ENCODE measurements at places on chromosomes 16 and 17. TPM values are rescaled to one million over a fixed set of nuclear protein-coding genes. Genes with fewer than 3 reads are reported as not detected.

- DNase-seq, result peak; percentile 35
Measured at GRCh38 chr17:77354670-77355455, 214.1 kb downstream of the SEC14L1 start.

- no peak for DNase-seq
Measured at GRCh38 chr17:81696218-81696941, 6.8 kb upstream of the MRPL12 start.

- no peak for DNase-seq
Measured at GRCh38 chr17:39781031-39781860, 43.5 kb downstream of the GRB7 start.

The SCGB1C2 gene
- total RNA-seq, result not detected

GRCh38 chr17:60167065-60167741, 17.4 kb downstream of the CA4 start:
- DNase-seq, result peak; percentile 49

DNA sequence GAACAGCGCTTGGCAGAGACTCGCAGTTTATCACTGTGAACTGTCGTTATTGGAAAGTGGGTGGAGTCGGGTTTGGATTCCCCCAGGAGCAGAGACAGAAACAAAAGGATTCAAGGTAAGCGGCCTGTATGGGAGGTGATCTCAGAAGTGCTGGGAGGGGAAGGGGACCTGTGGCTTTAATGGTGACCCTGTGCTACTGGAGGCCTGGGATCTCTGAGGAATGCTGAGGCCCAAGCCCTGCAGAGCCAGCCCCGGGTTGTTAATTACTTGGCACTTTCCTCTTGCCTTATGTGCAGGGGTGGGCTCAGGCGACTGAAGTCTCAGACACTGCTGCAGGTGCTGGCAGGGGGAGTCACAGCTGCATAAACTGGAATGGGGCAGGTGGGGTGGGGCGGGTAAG, 27.4 kb downstream of the IRF8 start:
- no peak for DNase-seq

The TMC7 gene
- total RNA-seq, result not detected

GRCh38 chr17:21756856-21757619, 64.7 kb downstream of the KCNJ18 start:
- DNase-seq, result no peak

GRCh38 chr17:29911641-29912177, 18.3 kb downstream of the SSH2 start:
- no peak for DNase-seq

DNA sequence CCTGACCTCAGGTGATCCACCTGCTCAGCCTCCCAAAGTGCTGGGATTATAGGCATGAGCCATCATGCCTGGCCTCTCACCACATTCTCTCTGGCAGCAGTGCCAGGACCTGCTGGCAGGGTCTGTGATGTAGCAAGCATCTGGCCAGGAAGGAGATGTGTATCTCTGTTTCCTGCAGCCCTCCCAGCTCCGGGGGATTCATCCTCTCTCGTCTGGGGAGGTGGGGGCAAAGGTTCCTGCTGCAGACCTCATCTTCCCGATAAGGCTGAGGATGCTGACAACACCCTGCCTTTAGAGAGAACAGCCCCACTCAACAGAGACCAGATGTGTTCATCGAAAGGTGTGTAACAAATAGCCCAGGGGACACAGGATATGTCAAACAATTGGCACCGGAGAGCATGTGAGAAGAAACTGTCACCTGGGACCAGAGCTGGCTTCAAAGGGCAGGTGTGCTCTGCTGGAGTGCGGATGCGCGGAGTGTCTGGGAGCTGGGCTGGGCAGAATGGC, 54.8 kb upstream of the SEC14L1 start:
- DNase-seq, result no peak

The TNFSF12 gene
- 16.4 TPM for total RNA-seq

The CA5A gene
- total RNA-seq, result not detected

GRCh38 chr16:55651841-55652824, 3.7 kb upstream of the SLC6A2 start:
- no peak for DNase-seq

- DNase-seq, result no peak
Measured at GRCh38 chr17:81085420-81085911, 50.5 kb downstream of the BAIAP2 start.

The TMEM106A gene
- 17.0 TPM for total RNA-seq
